SIG-M5 (cell line): ENCODE measurements at places on chromosomes 3 and 15.

- DNase-seq = no peak
Observed at GRCh38 chr3:43727930-43728329, 37.2 kb downstream of the ABHD5 start.

GRCh38 chr15:43519196-43519595, 1.8 kb downstream of the MAP1A start:
- DNase-seq = no peak

- DNase-seq = no peak
Observed at GRCh38 chr3:123678108-123678511, 93.3 kb upstream of the HACD2 start.

- no peak for DNase-seq
Observed at GRCh38 chr15:40499931-40500330, 29.1 kb downstream of the CHST14 start.

DNA sequence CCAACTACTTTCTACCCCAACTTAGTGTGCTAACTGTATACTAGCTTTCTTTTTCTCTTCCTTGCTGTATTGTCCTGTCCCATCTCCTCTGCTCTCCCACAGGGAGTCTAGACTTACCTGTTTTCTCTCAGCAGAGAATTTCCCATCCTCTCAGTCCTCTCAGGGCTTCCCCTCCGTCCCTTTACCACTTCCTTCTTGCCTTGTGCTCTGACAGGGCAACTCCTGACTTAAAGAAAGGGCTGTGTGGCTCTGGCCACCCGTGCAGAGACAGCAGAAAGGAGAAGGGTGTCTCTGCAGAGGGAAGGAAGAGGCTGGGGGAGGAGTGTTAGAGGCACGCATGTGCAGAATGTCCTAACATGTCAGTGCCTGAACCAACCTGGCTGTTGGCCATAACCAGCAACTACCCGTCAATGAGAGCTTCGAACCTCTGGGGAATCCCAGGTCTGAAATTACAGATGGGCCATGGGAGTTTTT, at the start of gene GCSAM:
Gene GCSAM (minus strand): TSS at position 274 of the 474 bp plus-strand sequence. CDS start 128 bp downstream, at position 146.
- no peak for DNase-seq

GRCh38 chr3:78257951-78258530, 1218.1 kb downstream of the ROBO2 start:
- DNase-seq = no peak

DNA sequence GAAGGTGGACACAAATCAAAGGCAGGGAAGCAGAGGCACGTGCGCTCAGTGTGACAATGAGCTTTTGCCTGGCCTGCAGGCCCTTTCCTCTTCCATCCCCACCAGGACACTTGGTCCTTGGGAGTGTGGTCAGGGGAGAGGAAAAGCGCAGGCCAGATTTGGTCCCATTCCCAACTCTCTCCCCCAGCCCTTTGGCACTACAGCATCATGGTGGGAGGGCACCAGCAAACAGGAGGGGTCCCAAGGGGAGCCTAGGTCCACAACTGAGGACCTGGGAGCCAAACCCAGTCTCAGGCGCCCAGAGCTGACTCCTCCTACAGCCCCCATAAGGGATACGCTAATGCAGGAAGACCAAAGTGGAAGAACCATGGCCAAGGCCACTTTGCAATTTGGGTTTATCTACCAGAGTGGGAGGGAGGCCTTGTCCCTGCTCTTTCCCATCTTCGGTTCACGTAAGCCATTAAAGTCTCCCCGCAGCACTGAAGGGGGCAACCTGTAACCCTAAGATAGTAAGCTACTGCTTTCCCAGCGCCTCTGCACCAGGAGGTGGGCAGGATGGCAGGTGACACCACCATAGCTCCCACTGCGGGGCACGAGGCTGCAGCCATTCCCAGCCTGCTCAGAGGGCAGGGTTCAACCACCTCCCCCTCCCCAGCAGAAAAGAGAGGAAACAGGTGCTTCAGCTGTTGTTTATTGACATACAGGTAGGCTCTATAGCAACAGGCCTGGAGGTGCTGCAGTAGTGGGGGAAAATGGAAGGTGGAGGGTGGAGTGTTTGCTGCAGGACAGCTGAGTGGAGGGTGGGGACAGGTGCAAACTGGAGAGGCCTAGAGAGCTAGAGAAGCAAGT, 993 bp upstream of the GRAMD2A start:
- DNase-seq = no peak

DNA sequence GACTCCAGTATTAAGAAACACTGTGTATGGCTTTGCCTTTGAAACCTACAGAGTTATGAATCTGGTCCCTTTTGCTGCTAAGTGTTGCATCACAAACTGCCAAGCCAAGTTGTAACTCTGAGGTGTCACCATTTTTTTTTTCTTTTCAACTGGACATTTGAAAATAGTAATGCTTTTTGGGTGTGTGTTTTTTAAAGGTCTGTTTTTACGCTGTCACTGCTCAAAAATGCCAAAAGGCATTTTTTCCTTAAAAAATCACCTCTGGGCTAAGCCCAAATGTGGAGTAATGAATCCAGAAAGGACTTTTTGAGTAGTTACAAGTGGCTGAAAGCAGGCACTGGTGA, 9.5 kb downstream of the SMAD3 start:
- DNase-seq = no peak

DNA sequence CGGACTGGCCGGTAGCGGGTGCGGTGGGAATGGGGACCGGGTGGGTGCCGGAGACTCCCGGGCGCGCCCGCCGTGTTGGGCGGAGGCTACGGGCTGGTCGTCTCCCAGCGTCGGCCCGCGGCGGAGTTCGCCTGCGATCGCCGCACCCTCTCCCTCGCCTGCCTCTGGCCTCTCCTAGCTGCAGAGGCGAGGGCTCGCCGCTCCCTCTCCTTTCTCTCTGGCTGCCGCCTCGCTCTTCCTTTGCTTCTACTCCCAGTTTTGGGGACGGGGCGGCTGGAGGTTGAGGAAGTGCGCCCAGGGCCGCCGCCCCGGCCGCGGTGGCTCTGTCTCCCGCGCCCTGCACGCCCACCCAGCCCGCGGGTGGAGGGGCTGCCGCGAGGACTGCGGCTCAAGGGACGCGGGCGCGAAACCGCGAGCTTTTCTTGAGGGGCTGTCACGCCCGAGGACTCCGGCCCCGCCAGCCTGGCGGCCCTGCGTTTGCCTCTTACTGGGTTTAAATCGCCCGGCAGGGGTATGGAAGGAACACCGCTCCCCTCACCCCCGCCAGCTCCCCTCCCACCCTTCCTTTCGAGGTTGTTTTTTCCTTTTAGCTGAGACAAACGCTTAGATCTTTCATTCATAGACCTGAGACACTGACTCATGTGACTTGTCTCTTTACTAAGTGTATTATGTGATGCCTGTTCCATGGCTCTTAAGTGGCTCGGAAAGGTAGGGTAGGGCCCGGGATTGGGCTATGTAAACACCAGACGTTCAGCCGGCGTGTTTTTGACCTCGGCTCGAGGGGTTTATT, 654 bp downstream of the PIK3CA start:
- no peak for DNase-seq

DNA sequence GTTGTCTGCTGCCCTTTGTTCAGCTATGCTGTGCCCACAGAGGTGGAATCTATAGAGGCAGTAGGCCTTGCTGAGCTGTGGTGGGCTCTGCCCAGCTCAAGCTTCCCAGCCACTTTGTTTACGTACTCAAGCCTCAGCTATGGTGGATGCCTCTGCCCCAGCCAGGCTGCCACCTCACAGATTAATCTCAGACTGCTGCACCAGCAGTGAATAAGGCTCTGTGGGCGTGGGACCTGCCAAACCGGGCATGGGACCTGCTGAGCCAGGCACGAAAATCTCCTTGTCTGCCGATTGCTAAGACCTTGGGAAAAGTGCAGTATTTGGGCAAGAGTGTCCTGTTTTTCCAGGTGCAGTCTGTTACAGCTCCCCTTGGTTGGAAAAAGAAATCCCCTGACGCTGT, 26.8 kb downstream of the SLITRK3 start:
- no peak for DNase-seq

- DNase-seq = no peak
Observed at GRCh38 chr3:38119821-38120692, 16.9 kb downstream of the ACAA1 start.

DNA sequence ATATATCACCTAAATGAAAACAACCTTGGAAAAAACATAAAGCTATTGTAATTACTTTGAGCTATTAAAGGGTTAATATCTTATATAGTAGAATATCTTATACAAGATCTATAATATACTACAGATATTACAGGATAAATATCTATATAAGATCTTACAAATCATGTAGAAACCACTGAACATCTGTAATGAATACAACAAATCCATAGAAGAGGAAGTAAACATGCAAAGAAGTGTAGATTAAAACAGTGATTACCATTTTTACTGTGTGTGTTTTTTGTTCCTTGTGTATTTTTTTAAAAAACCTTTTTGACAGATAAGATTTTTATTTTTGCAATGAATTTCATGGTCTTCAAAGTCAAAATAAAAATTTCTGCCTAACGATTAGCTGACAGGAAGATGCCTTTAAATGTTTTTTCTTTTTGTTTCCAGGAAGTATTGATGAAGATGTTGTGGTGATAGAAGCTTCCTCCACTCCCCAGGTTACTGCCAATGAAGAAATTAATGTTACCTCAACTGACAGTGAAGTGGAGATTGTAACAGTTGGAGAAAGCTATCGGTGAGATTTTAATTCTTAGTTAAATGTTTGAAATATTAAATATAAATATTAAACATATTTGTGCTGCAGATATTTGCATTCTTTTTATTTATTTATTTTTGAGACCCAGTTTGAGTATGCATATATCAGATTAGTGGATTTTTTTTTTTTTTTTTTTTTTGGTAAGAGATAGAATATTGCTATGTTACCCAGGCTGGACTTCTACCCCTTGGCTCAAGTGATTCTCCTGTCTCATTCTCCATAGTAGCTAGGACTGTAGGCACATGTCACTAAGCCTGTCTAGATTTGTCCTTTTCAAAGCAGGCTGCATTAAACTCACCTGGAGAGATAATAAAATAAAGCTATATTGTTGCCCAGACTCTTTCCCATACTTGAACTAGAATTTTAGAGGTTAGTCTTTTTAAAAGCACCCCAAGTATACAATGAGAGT, 52.8 kb upstream of the CCNB2 start:
- no peak for DNase-seq

DNA sequence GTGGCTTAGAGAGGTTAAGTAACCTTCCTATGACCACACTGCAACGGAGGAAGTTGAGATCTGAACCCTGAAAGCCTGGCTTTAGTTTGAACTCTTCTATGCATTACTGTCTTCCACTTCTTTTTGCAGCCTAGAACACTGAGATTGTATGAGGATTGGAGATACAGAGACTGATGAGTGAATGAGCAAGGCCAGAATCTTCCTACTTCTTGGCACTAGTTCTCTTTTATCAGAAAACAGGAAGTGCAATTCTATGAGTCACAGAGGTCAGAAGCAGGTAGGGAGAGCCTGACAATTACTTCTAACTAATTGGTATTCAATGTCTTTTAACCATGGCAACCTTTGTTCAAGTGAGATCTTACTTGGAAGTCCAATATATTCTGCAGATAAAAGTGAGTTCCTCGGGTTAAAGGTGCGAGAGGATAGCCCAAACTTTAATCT, 219.0 kb downstream of the SHQ1 start:
- peak; percentile 67 for DNase-seq
